Bronchial smooth muscle cell (primary cell): ENCODE measurements at places on chromosomes 5 and 9. TPM values are rescaled to one million over a fixed set of nuclear protein-coding genes. Genes with fewer than 3 reads are reported as not detected.

Gene PCSK1
- under 0.01 TPM in 1 of 2 replicates, not detected in the other for total RNA-seq

Gene SLC1A3
- total RNA-seq: 1.7 and 3.0 TPM in 2 replicates

Gene LRRTM2
- total RNA-seq: 1.0 and 3.5 TPM in 2 replicates

Gene ORM2
- total RNA-seq: not detected in 2 replicates

Gene OCLN
- total RNA-seq: 0.26 and 0.32 TPM in 2 replicates

Gene SMIM33
- not detected in 2 replicates for total RNA-seq

Gene TMEM171
- total RNA-seq: 0.26 and 0.63 TPM in 2 replicates

Gene GMCL2
- not detected in 2 replicates for total RNA-seq

Gene TIMD4
- total RNA-seq: not detected in 2 replicates

Gene ANKRD18B
- total RNA-seq: 2.3 and 4.3 TPM in 2 replicates

Gene TMED7
- 38.6 and 85.0 TPM in 2 replicates for total RNA-seq

Gene PDCD1LG2
- total RNA-seq: 1.9 and 2.7 TPM in 2 replicates

Gene C5orf58
- not detected in 2 replicates for total RNA-seq

Gene DAB2IP
- 4.4 and 11.1 TPM in 2 replicates for total RNA-seq

Gene ZCCHC9
- total RNA-seq: 20.9 and 32.0 TPM in 2 replicates

Gene CD14
- 0.32 TPM in 1 of 2 replicates, not detected in the other for total RNA-seq

Gene SGCD
- 4.4 and 10.2 TPM in 2 replicates for total RNA-seq

Gene ADAMTS6
- 37.8 and 49.9 TPM in 2 replicates for total RNA-seq

Gene PAX5
- total RNA-seq: not detected in 2 replicates

Gene SHOC1
- total RNA-seq: under 0.01 TPM in 1 of 2 replicates, not detected in the other

Gene LOX
- total RNA-seq: 20.0 and 38.6 TPM in 2 replicates

Gene KCTD16
- 0.26 and 0.47 TPM in 2 replicates for total RNA-seq

Gene TAF11L5
- not detected in 2 replicates for total RNA-seq

Gene ALDH1A1
- total RNA-seq: 7.7 and 10.1 TPM in 2 replicates

Gene PCDHGA3
- 1.0 and 1.9 TPM in 2 replicates for total RNA-seq

Gene GRIN1
- under 0.01 TPM in 1 of 2 replicates, not detected in the other for total RNA-seq

Gene TLR4
- 2.2 and 5.8 TPM in 2 replicates for total RNA-seq

Gene BARHL1
- not detected in 2 replicates for total RNA-seq

Gene FOXD4
- 0.09 and 0.16 TPM in 2 replicates for total RNA-seq

Gene GARIN3
- total RNA-seq: not detected in 2 replicates

Gene CARD9
- total RNA-seq: 0.77 and 0.79 TPM in 2 replicates

Gene MYOZ3
- 0.26 and 0.47 TPM in 2 replicates for total RNA-seq

Gene WNK2
- total RNA-seq: under 0.01 TPM in 1 of 2 replicates, not detected in the other

Gene CRB2
- total RNA-seq: not detected in 2 replicates

Gene C1QTNF3
- total RNA-seq: 1.1 and 1.3 TPM in 2 replicates

Gene LHX2
- total RNA-seq: not detected in 2 replicates

Gene IL5
- total RNA-seq: not detected in 2 replicates

Gene CBY3
- 0.16 TPM in 1 of 2 replicates, not detected in the other for total RNA-seq

Gene ADGRD2
- total RNA-seq: not detected in 2 replicates

Gene NUDT12
- total RNA-seq: 8.5 and 15.3 TPM in 2 replicates
